ENCODE measurements at places on chromosomes 7 and 10. TPM values are rescaled to one million over a fixed set of nuclear protein-coding genes. Genes with fewer than 3 reads are reported as not detected.

DNA sequence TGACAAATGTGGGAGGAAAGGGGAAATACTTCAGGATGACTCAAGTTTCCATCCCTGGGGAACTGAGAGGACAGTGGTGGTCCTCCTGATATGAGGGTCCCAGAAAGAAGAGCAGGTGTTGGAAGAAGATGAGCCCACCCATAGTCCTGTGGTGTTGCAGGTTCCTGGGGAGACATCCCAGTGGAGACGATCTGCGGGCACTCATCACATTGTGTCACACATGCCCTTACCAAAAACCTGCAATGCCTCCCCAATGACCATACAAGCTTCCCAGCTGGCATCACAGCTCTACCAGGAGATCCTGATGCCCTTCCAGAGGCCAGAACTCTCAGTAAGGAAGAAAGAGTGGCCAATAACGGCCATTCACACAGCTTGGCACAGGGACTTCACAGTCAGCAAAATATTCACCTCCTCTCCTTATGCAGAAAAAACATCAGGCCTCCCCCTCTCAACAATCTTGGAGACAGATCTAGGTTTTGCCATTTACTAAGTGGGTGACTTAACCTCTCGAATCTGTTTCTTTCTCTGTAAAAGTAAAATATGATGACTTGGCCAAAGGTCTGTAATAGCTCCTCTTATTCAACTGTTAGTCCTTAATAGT is 9.0 kb downstream of the PUS7 start:
- no peaks in the 10 kb centered on the region for H3K27me3 ChIP-seq
- H3K27ac ChIP-seq, result no peak overlapping the region
- no peak for DNase-seq
- no peaks in the 10 kb centered on the region for H3K4me1 ChIP-seq
- peaks cover 3% of the 10 kb centered on the region for H3K36me3 ChIP-seq
- H3K4me3 ChIP-seq, result no peak overlapping the region

IGFBP3 gene
- 0.17 TPM for total RNA-seq

- peaks cover 15% of the 10 kb centered on the region for H3K36me3 ChIP-seq
- H3K27me3 ChIP-seq, result peaks cover 3% of the 10 kb centered on the region
Observed at GRCh38 chr7:422191-422885, 97.3 kb downstream of the PDGFA start.

DNA sequence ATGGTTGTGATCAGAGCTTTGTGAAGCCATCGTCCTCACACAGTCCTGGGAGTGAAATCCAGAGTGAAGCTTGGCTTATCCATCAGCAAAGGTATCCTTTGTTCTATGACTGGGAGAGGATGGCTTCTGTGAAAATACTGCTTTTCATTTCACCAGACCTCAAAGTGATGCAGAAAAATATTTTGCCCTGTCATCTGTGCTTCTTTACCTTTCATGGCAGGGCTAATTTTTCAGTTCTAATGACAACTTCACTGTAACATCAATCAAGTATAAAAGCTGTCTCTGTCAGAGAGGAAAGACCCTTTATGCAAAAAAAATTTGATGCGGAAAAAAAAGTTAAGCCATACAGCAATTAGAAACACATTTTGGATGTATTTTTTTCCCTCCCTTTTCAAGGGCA is 468.1 kb upstream of the ADARB2 start:
- peaks cover 4% of the 10 kb centered on the region for H3K27me3 ChIP-seq
- peaks cover 30% of the 10 kb centered on the region for H3K4me1 ChIP-seq
- no peak overlapping the region for H3K27ac ChIP-seq
- no peak for DNase-seq
- no peak overlapping the region for H3K4me3 ChIP-seq

DNA sequence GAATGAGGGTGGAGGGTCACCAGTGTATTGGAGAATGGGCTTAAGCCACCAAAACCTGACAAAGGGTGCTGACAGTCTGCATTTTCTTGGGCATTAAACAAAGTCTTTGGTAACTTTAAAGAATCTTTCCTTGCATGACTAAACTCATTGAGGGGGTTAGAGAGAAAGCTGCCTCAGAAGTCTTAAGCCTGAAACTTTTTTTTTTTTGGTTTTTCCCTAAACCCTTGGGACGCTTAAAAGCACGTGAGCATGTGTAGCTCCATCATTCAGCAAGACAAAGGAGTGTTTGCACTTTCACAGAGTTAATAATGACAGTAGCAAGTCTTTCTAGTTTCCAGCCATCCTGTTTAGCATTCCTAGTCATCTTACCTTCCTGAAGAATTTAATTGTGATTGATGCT is 110.7 kb downstream of the LRMDA start:
- H3K4me1 ChIP-seq, result peaks cover 7% of the 10 kb centered on the region
- no peaks in the 10 kb centered on the region for H3K36me3 ChIP-seq
- H3K27ac ChIP-seq, result no peak overlapping the region
- no peaks in the 10 kb centered on the region for H3K27me3 ChIP-seq
- no peak for DNase-seq
- no peak overlapping the region for H3K4me3 ChIP-seq

DNA sequence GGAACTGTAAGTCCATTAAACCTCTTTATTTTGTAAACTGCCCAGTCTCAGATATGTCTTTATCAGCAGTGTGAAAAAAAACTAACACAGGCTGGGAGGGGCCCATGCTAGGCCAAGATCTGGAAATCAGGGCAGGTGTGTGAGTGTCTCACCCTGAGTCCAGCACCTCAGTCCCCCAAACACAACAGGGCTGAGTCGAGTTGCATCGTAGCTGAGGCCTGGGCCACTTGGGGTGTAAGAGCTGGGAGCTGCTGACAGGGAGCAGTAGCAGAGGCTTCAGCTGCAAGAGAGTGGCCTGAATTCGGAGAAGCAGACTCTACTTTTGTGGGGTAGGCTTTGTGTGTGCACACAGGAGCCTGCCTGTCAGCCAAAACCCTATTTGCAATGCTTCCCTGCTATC is 553.1 kb downstream of the PTPRN2 start:
- H3K27me3 ChIP-seq, result peaks cover 7% of the 10 kb centered on the region
- peaks cover 8% of the 10 kb centered on the region for H3K4me1 ChIP-seq
- H3K27ac ChIP-seq, result no peak overlapping the region
- H3K4me3 ChIP-seq, result no peak overlapping the region

DNA sequence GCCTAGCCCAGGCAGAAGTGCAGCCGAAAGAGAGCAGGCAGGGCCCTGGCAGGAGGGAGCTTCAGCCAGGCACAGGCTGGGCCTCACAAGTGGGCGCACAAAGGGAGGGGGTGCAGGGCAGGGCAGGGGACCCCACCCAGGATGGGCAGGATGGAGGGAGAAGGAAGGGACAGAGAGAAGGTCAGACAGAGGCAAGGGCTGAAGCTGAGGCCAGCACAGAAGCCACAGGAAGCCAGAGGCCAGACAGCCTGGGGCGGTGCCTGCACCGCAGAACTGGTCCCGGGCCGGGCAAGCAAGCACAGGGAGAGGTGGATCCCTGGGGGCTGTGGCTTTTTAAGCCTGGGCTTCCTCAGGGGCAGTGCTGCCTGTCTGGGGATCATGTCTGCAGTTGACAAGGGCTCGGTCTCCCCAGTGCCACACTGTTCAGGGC is 16.7 kb downstream of the NOS3 start:
- no peak for DNase-seq
- no peak overlapping the region for H3K27ac ChIP-seq
- H3K27me3 ChIP-seq, result peaks cover 10% of the 10 kb centered on the region
- H3K36me3 ChIP-seq, result no peaks in the 10 kb centered on the region
- no peak overlapping the region for H3K4me3 ChIP-seq

- H3K27ac ChIP-seq, result no peak overlapping the region
- no peak for DNase-seq
- H3K4me3 ChIP-seq, result no peak overlapping the region
- no peaks in the 10 kb centered on the region for H3K4me1 ChIP-seq
- no peaks in the 10 kb centered on the region for H3K36me3 ChIP-seq
Observed at GRCh38 chr7:16989811-16990413, 108.1 kb upstream of the AGR3 start.

- no peaks in the 10 kb centered on the region for H3K4me1 ChIP-seq
- no peaks in the 10 kb centered on the region for H3K36me3 ChIP-seq
- no peak overlapping the region for H3K27ac ChIP-seq
- DNase-seq, result no peak
Observed at GRCh38 chr7:80263821-80264220, 129.2 kb downstream of the GNAI1 start.

PPP1R3C gene
- total RNA-seq, result 19.4 TPM

LDB3 gene
- 92.0 TPM for total RNA-seq

DNA sequence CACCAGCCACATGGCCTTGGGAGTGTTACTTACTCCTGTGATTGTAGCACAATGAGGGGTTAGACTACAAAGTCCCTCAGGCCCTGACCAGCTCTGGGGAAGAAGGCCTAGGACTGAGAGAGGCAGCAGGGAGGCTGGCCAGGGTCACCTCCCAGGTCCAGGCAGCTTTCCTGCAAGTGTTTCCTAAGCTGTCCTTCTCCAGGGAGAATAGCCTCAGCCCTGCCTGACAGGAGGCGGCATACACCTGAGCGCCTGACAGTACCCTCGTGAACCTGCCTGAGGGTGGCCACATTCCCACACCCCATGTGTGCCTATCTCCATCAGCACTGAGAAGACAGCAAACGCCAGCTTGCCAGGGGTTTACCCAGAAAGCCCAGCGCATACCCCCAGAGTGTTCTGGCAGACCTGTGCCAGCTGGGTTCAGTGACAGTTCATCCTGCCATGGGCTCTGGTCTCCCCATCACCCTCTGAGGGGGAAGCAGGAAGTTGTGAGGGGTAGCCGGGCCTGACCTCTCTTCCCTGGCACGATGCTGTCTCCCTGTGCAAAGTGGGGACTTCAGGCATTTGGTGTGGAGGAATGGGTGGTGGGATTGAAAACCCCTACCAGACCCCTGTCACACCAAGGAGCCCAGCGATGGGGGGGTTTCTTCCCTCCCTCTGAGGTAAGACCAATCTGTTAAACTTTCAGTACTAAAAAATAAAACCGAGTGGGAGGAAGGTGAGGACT is 56.3 kb upstream of the CAMK2B start:
- H3K27ac ChIP-seq, result no peak overlapping the region
- H3K36me3 ChIP-seq, result peaks cover 14% of the 10 kb centered on the region
- no peak for DNase-seq
- H3K27me3 ChIP-seq, result peaks cover 9% of the 10 kb centered on the region

GRID1 gene
- total RNA-seq, result 8.0 TPM

DNA sequence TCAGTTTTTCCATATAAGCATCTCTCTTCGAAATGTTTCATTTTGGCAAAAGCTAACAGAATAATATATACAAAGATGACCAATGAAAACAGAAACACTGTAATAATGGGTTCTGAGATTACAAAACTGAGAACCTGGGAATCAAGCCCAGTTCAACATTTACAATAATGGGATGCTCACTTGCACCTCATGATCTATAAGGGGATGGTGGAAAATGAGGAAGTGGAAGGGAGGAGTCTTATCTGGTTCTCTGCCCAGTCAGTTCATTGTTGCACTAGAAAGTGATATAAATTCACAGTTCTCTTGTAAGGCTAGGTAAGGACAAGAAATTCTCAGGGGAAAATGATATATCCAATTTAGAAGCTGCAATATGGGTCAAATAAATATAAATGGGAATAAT is 31.7 kb upstream of the RHOBTB1 start:
- H3K27me3 ChIP-seq, result no peaks in the 10 kb centered on the region
- DNase-seq, result no peak
- no peaks in the 10 kb centered on the region for H3K4me1 ChIP-seq
- no peak overlapping the region for H3K27ac ChIP-seq

- H3K27ac ChIP-seq, result peak overlapping the region; percentile 4
- H3K27me3 ChIP-seq, result peaks cover 5% of the 10 kb centered on the region
- peaks cover 5% of the 10 kb centered on the region for H3K36me3 ChIP-seq
- peaks cover 60% of the 10 kb centered on the region for H3K4me1 ChIP-seq
- DNase-seq, result no peak
- no peak overlapping the region for H3K4me3 ChIP-seq
Observed at GRCh38 chr7:25552998-25553397, 324.7 kb upstream of the NPVF start.

DNA sequence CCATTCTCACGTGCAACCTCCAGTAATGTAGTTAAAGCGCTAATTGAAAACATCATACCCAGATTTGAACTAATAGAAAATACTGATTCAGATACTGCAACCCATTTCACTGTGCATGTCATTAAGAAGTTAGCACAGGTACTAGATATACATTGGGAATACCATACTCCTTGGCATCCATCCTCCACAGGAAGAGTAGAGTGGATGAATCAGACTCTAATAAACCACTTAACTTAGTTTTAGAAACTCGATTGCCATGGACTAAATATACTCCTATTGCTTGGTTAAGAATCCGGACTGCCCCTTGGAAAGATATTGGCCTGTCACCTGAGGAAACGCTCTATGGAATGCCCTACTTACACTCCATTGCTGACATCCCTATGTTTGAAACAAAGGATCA is 9.5 kb downstream of the AKR1B15 start:
- H3K36me3 ChIP-seq, result no peaks in the 10 kb centered on the region
- no peak overlapping the region for H3K4me3 ChIP-seq
- H3K4me1 ChIP-seq, result no peaks in the 10 kb centered on the region
- H3K27ac ChIP-seq, result no peak overlapping the region
- DNase-seq, result no peak
- no peaks in the 10 kb centered on the region for H3K27me3 ChIP-seq

DOCK4 gene
- total RNA-seq, result 60.3 TPM

GRCh38 chr7:121394709-121395140 is 1.4 kb downstream of the FAM3C start:
- DNase-seq, result no peak
- H3K27ac ChIP-seq, result no peak overlapping the region
- H3K36me3 ChIP-seq, result peaks cover 4% of the 10 kb centered on the region
- H3K27me3 ChIP-seq, result peaks cover 2% of the 10 kb centered on the region
- H3K4me3 ChIP-seq, result peak overlapping the region; percentile 65

GRCh38 chr7:44044315-44045225 is at the start of gene DBNL:
TSS of gene DBNL (plus strand) at chr7:44044702. CDS start at chr7:44044738, 36 bp downstream.
- DNase-seq, result peak; percentile 98
- peak within 1 kb of the TSS; percentile 92 for H3K4me3 ChIP-seq
- H3K27ac ChIP-seq, result peak within 1 kb of the TSS; percentile 95
- H3K36me3 ChIP-seq, result peaks cover 7% of the 10 kb centered on the region
- H3K27me3 ChIP-seq, result peaks cover 8% of the 10 kb centered on the region
- peaks cover 26% of the 10 kb centered on the region for H3K4me1 ChIP-seq

DNA sequence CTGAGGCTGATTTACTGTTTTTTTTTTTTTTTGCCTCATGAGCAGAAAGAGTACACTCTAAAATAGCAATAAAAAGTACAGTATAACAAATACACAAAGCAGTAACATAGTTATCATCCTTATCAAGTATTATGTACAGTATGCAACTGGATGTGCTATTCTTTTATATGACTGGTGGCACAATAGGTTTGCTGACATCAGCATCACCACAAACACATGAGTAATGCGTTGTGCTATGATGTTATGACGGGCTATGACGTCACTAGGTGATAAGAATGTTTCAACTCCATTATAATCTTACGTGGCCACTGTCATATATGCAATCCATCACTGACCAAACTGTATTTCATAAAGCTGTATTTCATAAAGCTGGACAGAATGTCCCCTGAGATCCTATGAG is 189.2 kb upstream of the GLI3 start:
- no peak overlapping the region for H3K4me3 ChIP-seq
- no peaks in the 10 kb centered on the region for H3K27me3 ChIP-seq
- DNase-seq, result no peak
- H3K27ac ChIP-seq, result no peak overlapping the region

SYT15 gene
- 2.5 TPM for total RNA-seq

DNA sequence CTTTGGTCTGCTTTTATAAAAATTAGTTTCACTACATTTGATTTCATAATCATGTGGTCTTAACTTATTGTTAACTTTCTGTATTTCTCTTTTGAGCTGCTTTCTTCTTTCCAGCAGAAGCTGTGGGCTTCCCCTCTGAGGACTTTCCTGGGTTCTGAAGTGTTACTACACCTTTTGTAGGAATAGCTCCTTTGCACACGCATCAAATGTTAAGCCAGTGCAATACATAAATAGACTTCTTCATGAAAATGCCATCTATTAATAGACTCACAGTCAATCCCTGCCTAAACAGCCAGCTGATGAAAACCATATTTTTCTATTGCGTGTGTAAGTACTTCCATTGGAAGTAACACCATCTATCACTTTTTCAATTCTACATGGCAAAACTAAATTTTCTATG is 1.5 kb downstream of the ABCB4 start:
- DNase-seq, result no peak
- peaks cover 3% of the 10 kb centered on the region for H3K27me3 ChIP-seq
- H3K36me3 ChIP-seq, result no peaks in the 10 kb centered on the region
- no peak overlapping the region for H3K27ac ChIP-seq
- H3K4me1 ChIP-seq, result peaks cover 6% of the 10 kb centered on the region

All from glutamatergic neuron (in vitro differentiated cells).